ENCODE measurements at places on chromosomes 4 and X.

- no peak for DNase-seq
Observed at GRCh38 chr4:139077567-139078355, 62.2 kb downstream of the NOCT start.

GRCh38 chr4:128225148-128225547 lies 62.5 kb downstream of the PGRMC2 start:
- DNase-seq = no peak

DNA sequence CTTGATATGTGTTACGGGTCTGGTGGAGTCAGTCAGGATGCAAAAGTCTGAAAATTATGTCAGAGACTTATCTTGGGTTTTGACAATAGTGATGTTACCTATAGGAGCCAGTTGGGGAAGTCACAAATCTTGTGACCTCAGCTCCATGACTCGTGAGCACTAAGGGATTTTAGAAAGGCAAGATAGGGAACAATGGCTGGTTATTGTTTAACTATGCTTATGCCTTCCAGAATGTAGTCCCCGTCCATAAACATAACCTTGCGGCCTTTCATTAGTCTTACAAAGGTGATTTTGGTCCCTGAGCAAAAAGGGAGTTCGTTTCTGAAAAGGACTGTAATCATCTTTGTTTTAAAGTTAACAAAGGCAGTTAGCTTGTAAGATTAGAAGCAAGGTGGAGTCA lies 23.9 kb upstream of the GATB start:
- no peak for DNase-seq

DNA sequence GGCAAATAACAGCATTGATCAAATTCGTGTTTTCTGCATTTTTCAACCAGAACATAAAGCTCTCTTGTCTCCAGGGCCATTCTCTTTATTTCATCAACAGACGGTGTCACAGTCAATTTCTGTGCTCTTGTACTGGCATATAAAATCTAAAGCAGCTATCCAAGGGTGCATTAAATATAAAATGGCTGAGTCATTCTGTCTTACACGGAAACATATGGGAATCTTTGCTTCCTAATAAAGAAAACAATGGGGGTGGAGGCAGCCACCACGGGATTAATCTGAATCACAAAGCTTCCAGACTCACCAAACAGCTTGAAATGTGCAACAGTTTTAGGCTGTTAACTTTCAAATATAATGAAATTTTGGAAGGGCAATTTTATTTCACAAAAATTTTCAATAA lies 132.6 kb downstream of the IL15 start:
- DNase-seq = peak; percentile 5

DNA sequence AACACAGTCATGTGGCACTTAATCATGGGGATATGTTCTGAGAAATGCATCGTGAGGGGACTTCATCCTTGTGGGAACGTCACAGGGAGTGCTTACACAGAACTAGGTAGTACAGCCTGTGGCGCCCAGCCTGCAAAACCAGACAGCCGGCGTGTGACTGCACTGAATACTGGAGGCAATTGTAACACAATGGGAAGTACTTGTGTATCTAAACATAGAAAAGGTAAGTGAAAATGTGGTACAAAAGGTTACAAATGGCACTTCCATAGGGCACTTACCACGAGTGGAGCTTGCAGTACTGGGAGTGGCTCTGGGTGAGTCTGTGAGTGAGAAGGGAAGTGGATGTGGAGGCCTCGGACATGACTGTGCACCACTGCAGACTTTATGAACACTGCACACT lies 5.2 kb downstream of the TLR3 start:
- no peak for DNase-seq
